ENCODE measurements at places on chromosomes 2 and 18. TPM values are rescaled to one million over a fixed set of nuclear protein-coding genes. Genes with fewer than 3 reads are reported as not detected.

The ZNF804A gene
- total RNA-seq = not detected

The PMS1 gene
- total RNA-seq = 11.9 TPM

The SEH1L gene
- total RNA-seq = 19.6 TPM

The FTCDNL1 gene
- total RNA-seq = 5.1 TPM

The KCNJ3 gene
- 1.5 TPM for total RNA-seq

The ANKRD62 gene
- not detected for total RNA-seq

The HOXD4 gene
- 0.42 TPM for total RNA-seq

The HRH4 gene
- total RNA-seq = not detected

The BOK gene
- 6.7 TPM for total RNA-seq

The SPATS2L gene
- 67.9 TPM for total RNA-seq

The RAX gene
- not detected for total RNA-seq

The AGAP1 gene
- 21.2 TPM for total RNA-seq

All from heart right ventricle (tissue), 16 donors.